ENCODE measurements at places on chromosomes 6 and 20.
A peak's percentile ranks its signal among the peaks of the same experiment; 100 is the strongest.

- peak; percentile 49 for DNase-seq
Observed at GRCh38 chr6:24910961-24911725, 24.6 kb downstream of the RIPOR2 start.

- no peak for DNase-seq
Observed at GRCh38 chr6:8375916-8376315, 59.4 kb downstream of the SLC35B3 start.

- no peak for DNase-seq
Observed at GRCh38 chr6:155854787-155855186, 399.1 kb upstream of the NOX3 start.

- DNase-seq, result no peak
Observed at GRCh38 chr20:2859330-2860121, 13.8 kb upstream of the PTPRA start.

DNA sequence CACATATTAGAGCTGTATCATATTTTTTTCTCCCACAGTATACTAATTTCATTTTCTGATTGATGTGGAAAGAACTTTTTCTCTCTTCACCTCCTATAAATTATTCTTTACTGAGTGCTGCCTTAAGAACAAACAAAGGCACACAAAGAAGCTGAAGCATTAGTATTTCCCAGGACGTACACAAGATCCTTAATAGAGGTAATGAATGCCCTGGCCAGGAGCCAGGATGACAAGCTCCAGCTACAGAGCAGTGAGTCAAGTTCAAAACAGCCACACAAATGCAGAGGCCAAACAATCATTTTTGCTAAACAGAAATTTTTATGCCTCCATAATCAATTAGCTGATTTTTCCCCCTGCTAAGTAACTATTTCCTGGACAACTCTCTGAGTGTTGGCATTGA is 639.6 kb downstream of the EPHA7 start:
- DNase-seq, result no peak

DNA sequence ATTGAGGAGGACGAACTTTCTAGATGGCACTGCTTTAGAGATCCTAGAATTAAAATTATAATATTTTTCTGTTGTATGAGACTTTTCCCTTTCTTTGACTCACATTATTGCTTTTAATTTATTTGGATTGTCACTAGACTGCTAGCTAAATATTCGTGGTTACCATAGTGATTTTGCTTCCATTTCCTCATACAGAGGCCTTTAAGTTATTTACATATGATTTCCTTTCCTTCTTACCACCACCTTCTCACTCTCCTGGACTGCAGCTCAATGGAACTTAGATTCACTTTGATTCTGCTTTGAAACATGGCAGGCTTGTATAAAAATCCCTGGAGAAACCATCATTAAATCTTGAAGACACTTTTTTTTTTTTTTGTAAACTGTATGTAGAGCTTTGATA is 222.9 kb downstream of the LAMA2 start:
- DNase-seq, result no peak

All from nucleus accumbens (tissue), 56 donors.